ENCODE measurements at places on chromosomes 11 and 22.

GRCh38 chr11:102312667-102313066 lies 4.6 kb upstream of the BIRC3 start:
- DNase-seq = no peak

- DNase-seq = no peak
Observed at GRCh38 chr11:72411623-72412419, 22.5 kb downstream of the CLPB start.

- DNase-seq = no peak
Observed at GRCh38 chr11:47913529-47914244, 65.5 kb upstream of the NUP160 start.

DNA sequence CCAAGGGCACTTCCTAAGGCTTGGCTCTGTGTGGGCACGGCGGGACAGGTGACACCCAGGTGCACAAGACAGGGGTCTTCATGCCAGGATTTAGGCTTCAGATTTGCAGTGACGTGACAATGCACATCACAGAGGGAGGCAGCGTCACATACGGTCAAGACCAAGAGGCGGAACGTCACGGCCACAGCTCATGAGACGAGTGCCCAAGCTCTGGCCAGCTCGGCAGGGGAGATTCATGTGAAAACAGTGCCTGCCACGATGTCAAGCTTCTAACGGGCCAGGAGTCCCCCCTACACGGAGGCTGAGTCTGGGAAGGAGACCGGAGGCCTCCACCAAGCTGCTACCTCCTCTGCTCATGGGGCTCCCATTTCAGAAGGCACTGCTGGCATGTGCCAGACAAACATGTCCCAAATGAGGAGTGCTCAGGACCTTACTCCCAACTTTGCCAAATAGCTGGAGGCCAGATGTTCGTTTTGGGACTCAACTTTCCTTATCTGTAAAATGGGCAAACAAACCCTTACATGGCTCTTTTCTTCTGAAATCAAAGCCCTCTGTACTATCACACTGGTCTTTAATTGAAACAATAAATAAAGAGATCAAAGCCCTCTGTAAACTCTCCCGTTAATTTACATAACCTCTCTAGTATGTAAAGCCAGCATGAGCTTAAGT lies 16.6 kb downstream of the VPS37C start:
- DNase-seq = no peak

DNA sequence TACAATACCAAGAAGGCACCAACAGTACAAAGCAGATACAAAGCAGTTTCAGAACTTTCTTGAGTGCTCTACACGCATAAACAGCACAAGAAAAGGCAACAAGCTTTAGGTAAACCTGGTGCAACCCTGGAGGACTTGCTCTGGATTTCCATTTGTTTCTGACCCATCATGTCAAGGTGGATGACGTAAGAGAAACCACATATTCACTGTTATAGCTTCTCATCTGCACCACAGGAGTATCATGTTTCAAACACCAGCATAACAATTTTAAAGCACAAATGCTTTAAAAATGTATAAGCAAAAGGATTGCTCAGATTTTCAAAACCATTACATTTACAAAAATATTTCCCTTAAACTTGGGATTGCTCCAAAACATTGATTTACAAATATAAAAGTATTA lies 25.0 kb upstream of the YPEL1 start:
- no peak for DNase-seq

DNA sequence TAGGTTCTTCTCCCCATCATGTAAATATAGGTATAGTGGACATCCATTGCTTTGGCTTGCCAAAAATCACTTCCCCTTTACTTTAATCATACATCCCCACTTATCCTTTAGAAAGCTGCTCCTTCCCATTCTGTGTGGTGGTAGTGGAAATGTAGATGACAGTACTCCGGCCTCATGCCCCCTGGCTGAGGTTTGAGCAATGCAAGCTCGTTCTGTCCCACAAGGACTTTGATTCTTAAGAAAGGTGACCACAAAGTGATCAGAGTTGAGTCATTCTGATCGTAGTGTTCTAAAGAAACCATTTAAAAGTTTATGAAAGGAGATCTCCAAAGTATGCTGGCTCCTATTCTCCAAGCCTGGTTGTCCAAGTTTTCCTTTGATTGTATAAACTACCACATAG lies 10.9 kb downstream of the TUG1 start:
- DNase-seq = no peak

DNA sequence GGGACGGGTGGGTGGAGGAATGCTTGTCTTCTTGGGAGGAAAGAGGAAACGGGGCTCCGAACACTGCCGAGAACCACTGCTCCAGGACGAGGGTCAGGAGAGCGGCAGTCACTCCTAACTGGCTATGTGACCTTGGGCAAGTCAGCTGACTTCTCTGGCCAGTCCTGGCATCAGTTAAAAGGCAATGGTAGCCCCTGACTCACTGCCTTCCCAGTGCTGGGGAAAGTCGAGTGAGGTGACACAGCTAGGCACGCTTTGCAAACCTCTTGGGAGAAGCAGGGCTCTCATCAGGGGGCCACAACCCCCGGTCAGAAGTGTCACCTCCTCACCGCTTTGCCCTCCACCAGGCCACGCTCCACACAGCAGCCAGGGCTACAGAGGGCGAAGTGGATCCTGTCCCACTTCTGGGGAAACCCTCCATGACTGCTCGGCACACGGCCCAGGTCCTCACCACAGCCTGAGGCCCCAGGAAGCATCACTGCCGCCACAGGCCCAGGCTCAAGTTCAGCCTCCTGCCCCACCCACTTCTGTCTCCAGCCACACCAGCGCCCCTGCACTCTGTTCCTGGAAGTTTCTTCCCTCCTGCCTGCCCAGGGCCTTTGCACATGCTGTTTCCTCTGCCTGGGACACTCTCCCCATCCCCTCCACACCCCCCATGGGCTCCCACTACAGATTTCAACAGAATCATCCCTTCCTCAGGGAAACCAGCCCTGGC lies 16.3 kb downstream of the IL2RB start:
- DNase-seq = no peak

- no peak for DNase-seq
Observed at GRCh38 chr22:39820256-39820655, 73.3 kb downstream of the ENTHD1 start.

DNA sequence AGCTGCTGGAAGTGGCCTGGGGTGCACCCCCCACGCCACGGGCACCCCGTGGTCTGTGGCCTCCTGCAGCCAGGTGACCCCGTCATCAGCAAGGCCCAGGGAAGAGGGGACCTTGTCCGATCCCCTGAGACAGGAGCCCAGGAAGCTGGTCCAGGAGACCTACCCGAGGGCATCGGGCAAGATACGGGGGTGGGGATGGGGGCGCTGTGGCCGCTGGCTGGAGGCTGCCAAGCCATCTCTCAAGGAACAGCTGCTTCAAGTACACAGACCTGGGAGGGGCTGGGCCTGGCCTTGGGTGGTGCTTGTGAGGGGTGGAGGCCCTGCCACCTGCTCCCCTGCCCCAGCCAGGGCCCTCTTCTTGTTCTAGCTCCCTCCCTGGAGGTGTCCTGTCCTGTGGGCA lies 1272.1 kb downstream of the BRD1 start:
- no peak for DNase-seq

DNA sequence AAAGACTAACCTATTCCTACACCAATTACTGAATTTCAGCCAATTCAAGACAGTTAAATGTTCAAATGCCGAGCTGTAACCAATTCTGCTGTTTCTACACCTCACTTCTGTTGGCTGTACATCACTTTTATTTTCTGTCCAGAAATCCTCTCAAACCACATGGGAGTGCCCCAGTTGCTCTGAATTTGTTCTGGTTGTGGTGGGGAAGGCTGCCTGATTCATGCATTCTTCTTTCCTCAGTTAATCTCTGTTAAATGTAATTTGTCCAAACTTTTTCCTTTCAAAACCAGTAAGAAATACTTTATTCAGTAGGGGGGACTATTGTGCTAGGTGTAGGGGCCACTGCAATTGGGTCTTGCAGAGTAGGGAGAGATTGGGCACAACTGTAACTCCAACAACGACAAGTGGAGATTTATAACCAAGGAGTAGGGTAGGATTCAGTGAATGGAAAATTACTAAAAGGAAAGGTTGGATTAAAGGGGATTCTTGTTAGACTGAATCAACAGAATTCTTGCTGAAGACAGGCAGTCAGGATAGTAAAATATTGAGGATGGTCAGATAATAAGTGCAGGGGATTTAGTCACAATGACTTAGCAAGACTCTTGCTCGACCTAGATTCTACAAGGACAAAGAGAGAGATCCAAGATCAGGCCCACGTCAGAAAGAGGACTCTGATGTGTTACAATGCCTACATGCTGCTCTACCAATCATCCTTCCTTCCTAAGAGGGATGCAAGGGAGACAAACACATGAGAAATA lies 593.5 kb upstream of the FAT3 start:
- no peak for DNase-seq

DNA sequence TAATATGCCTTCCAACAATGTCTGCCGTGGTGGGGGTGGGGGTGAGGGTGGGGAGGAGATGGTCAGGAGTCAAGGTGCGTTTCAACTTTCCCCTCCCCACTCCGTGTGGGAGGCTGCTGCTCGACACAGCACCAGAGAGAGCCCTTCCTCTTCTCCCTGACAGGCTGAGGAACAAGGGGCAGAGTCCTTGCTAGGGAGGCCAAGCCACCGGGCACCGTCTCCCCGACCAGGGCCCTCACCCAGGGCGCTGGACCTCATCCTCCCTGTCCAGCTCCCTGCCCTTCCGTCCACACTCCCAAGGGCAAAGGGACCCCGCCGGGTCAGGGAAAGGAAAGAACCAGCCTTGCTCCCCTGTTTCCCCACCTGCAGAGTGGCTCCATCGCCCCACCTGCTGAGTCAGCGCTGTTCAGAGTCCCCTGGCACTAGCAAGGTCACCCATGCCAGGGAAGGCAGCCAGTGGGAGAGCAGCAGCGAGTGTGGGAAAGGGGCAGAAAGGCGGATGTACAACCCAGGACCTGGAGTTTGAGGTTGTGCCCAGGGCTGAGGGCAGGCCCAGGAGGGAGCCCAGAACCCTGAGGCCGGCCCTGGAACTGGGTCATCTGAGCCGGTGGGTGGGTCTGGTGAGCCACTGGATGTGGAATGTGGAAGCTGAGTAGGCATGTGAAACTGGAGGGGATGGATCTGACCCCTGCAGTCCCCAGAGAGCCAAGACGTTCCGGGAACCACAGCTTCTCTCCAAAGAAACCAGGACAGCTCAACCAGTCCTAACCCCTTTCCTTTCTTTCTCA lies 47.2 kb downstream of the BUD13 start:
- DNase-seq = no peak
